ENCODE measurements at places on chromosomes 6 and 20.

DNA sequence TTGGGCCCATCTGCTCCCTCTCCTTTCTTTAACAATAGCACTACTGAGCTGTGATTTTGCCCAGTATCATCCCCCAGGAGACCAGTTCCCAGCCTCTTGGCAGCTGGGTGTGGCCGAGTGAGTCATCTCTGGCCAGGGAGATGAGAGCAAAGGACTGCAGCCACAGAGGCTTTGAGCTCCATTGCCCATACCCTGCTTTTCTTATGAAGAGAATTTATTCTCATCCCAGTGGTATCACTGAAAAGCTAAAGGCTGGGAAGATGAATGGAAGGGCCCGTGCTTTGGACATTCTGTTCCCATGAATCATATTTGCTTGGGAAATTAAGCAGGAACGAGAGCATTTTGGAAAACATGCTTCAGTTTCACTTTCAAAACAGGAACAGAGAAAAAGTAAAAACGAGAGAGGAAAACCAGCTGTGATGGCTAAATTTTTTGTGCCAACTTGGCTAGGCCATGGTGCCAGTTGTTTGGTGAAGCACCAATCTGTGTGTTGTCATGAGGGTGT is 14.9 kb downstream of the CST3 start:
- DNase-seq: peak; percentile 96

DNA sequence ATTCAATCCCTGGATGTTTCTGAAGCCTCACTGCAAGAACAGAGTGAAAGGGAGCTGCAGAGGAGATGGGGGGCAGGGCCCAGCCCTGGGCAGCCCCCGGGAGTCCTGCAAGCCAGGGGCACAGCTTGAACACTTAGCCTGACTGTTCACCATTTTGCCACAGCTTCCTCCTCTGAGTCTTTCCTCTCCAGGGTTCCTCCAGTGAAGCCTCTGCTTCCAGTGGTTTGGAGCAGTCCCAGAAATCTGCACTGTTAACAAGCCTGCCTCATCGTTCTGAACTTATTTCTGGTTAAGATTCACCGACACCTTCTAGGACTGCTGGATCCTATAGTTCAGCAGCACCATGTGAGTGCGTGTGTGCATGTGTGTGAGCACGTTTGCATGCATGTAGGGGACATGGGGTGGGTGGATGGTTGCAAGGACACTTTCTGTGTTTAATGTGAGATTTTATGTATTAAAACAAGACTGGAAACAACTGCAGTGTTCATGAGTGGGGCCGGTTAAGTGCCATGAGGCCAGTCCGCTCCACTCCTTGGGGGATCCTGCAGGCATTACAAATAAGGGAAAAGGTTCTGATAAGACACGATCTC is 24.6 kb downstream of the CEBPB start:
- DNase-seq: no peak

GRCh38 chr6:47016909-47017308 is 25.2 kb downstream of the ADGRF1 start:
- no peak for DNase-seq

DNA sequence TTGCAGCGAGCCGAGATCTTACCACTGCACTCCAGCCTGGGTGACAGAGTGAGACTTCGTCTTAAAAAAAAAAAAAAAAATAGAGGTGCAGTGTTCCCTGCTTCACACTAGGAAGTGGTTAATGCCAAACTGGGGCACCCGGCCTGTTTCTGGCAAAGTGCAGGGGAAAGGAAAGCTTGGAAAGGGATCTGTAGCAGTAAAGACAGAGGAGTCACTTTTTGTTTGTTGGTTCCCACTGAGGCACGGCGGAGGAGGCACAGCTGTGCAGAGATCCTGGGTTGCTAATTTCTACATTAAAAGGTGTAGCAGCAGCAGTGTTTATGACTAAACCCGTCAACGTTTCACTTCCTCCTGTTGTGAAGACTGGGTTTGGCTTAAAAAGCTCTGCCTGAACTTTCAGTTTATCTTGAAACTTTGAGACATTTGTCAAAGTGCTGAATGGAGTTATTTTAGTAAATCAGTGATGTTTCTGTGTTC is 125.6 kb downstream of the CARMIL1 start:
- DNase-seq: no peak

Measured in RWPE1 (cell line).